ENCODE measurements at places on chromosomes 2 and 18.

DNA sequence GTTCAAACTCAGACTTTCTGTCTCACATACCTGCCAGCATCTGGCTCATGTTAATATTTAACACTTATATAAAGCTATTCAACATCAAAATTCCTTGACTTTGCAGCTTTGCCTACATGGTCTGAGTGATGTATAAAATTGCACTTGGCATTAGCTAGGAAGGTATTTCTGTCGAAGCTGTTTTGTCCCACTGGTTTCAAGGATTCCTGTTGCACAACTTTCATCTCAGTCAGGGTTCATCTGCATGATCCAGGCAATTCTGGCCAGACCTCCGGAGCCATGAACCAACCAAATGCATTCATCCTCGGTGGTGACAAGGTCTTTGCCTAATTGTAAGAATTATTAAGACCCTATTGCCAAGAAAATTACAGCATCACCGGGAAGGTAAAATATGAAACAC lies 185.4 kb downstream of the ZEB2 start:
- DNase-seq = no peak

- no peak for DNase-seq
Observed at GRCh38 chr2:25506226-25506625, 164.5 kb upstream of the DNMT3A start.

- DNase-seq = peak; percentile 3
Observed at GRCh38 chr2:207408086-207408794, 121.5 kb upstream of the CREB1 start.

GRCh38 chr18:60445341-60445740 lies 72.8 kb upstream of the MC4R start:
- no peak for DNase-seq

- DNase-seq = no peak
Observed at GRCh38 chr2:66576561-66577320, 141.8 kb downstream of the MEIS1 start.

DNA sequence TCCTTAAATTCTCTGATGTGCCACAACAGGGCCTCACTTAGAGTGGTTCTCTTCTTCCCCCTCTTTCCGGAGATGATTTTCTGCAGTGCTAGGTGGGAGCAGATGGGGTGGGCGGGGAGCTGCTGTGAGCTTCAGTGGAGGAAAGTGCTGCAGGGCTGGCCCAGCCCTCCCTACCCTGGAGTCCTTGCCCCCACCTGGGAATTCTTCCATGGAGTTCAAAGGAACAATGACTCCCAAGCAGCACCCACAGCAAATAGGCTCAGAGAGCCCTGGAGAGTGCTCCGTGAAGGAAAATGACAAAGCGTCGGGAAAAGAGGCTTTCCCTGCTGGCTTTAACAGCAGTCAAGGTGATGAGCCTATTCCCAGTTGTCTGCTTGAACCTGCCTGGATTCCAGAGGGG lies 28.8 kb downstream of the LOXHD1 start:
- DNase-seq = no peak

DNA sequence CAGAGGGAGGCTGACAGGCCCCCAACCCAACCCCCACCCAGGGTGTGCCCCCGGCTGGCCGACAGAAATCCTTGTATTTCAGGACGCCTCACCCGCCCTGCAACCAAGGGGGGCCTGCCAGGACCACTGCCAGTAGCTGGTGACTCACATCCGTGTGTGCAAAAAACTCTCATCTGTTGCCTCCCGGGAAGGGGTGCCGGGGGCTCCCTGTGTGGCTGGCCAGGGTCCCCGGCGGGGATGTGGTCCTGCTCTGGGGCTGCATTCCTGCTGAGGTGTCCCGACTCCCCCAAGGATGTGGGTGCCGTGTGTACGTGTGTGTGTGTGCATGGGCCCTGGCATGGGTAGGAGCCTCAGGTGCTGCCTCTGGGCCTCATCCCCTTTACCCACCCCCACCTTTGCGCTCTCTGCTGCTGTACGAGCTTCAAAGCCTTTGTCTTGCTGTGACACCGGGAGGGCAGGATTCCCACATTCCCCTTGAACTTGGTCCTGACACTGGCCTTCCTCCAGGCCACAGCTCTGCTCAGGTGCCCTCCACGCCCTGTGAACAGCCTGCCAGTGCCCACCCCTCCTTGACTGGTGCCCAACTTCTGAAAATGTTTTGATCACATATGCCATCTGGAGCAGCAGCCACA lies 226.3 kb upstream of the HDAC4 start:
- no peak for DNase-seq

GRCh38 chr2:174778085-174778981 lies 14.1 kb upstream of the CHRNA1 start:
- DNase-seq = no peak

DNA sequence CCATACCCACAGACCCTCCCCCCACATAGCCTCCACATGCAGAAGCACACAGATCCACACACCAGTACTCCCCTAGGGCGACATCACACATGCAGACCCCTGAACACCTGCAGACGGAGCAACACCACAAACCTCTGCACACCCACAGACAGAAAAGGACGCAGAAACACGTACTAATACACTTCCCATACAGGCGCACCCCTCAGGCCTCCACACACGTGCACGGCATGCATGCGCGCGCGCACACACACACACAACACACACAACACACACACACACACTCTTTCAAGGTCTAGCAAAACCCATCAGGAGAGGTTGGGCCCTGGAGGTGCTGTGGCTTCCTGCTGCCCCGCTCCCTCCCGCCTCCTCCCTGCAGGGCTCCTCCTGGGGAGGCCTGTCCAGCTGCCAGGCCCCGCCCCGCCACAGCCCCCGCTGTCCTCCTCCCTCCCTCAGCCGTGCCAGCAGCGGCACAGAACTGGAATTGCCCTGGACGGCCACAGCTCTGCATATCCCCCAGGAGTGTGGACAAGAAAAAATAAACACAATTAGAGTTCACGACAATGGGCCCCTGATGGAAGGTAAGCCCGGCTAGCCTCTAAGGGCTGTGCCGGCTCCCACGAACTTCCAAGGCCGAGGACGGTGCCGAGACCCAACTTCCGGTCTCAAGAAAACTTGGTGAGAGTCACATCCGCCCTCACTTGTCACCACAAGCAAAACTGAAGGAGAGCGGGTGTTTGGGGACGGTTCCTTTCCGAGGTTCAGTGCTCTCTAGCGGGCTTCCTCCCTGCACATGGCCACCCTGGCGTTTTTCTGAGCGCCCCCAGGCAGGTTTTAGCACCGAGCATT lies 6.8 kb downstream of the ZFP36L2 start:
- peak; percentile 95 for DNase-seq

- DNase-seq = no peak
Observed at GRCh38 chr2:228762565-228762964, 508.5 kb downstream of the PID1 start.

GRCh38 chr2:86065512-86065911 lies 40.2 kb downstream of the POLR1A start:
- no peak for DNase-seq

DNA sequence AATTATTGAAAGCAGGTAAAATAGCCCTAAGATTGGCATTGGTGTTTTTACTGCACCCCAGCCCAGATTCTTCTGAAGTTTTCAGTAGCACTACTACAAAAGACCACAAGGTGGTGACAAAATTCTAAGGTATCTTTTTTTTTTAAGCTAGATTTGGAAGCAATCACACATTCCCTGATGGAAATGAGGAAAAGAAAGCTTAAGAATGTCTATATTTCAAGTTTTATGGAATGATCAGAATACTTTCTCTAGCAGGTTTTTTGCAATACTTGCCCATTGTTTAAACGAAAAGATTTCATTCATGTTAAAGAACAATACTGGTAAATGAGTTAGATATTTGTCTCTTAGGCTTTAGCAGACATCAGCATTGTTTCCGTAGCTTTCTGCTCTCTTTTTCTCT lies 32.1 kb upstream of the ZNF638 start:
- DNase-seq = peak; percentile 64

DNA sequence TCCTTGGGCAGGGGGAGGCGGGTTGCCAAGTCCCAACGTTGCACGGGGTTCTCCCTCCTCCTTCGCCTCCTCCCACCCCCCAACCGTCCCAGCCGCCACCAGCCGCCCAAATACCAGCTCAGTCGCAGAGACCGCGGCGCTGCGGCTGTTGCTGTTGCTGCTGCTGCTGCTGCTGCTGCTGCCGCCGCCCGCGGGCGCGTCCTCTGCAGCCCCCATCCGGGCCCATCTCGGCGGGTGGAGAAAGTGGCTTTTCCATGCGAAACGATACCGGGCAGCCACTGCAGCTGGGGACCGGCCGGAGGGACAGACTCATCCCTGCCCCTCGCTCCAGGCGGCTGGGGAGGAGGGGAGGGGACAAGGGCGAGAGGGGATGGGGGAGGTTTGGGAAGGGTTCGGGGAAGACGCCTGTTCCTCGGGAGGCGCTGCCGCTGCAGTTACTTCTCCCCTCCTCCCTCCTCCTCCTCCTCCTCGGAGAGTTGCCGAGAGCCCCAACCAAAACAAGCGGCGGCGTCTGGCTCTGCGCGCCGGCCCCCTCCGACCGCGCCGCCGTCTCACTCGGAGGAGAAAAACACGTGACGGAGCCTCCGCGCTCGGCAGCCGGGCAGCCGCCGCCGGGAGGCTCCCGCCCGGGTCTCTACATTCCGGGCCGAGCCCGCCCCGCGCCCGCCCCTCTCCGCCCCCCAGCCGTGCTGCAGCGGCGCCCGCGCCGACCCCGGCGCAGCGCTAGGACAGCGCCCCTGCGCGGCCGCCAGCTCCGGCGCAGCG lies at the start of gene IRS1:
Gene IRS1, minus strand, starts transcription at position 610 of the 765 bp plus-strand sequence. CDS start 1,082 bp downstream, outside the sequence.
- peak; percentile 81 for DNase-seq

GRCh38 chr2:189393440-189394111 lies 47.7 kb upstream of the WDR75 start:
- DNase-seq = no peak

DNA sequence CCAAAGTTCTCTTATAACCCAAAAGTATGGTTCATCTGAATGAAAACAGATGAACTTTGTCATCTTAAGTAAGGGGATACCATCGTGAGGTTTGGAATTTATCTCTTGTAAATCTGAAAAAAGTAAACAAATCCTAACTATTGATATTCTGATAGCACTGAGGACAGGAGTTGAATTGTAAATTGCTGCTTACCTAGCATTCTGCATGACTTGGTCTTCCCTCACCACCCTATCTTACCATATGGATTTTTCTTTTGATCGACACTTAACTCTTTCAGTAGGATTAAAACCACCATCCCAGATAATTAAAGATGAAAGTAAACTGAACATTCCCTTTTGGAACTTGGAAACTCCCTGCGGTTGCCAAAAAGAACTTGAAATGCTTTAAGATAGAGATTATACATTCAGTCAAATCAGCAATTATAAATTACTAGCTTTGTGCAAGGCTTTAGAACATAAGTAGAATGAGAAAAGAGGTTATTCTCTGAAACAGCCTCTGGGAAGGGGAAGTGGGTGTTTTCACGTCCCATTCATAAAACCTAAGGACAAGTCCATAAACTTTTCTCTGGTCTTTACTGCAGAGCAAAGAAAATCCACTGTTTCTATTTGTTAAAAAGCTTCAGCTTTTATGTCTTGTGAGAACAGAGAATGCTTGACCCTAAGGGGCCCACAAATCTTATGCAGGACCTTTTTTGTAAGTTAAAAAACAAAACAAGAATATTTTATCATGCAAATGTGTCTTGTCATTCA lies 49.7 kb upstream of the ZNF397 start:
- no peak for DNase-seq

All from NAMALWA (cell line).